Stimulated activated CD4-positive, alpha-beta T cell treated with anti-CD3 and anti-CD28 coated beads, TNF-alpha, amount 100 ng/mL, for 1 hour (primary cell): ENCODE measurements at places on chromosomes 1 and 21.

GRCh38 chr1:150150133-150151021 lies 661 bp downstream of the PLEKHO1 start:
- DNase-seq: no peak

- no peak for DNase-seq
Observed at GRCh38 chr1:62064829-62065407, 129.7 kb upstream of the L1TD1 start.

DNA sequence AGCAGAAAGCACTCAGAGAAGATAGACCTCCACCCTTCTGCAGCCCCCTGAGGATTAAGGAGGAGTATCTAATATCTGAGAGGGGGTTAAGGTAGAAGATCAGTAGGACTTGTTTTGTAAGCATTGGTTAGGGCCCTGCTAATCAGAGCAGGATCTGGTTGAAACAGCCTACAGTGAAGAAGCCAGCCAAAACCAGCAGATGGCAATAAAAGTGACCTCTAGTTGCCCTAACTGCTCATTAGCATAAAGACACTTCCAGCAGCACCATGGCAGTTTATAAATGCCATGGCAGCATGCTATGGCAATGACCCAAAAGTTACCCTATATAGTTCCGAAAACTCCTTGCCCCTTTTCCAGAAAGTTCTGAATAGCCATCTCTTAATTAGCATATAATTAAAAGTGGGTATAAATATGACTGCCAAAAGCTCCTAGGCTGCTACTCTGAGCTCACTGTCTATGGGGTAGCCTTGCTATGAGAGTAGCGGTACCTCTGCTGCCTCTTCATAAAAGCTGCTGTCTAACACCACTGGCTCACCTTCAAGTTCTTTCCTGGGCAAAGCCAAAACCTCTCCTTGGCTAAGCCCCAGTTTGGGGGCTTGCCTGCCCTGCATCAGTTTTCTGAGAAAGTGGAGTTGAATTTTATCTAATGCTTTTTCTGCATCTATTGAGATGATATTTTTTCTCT lies 254.2 kb downstream of the PAPPA2 start:
- DNase-seq: no peak

DNA sequence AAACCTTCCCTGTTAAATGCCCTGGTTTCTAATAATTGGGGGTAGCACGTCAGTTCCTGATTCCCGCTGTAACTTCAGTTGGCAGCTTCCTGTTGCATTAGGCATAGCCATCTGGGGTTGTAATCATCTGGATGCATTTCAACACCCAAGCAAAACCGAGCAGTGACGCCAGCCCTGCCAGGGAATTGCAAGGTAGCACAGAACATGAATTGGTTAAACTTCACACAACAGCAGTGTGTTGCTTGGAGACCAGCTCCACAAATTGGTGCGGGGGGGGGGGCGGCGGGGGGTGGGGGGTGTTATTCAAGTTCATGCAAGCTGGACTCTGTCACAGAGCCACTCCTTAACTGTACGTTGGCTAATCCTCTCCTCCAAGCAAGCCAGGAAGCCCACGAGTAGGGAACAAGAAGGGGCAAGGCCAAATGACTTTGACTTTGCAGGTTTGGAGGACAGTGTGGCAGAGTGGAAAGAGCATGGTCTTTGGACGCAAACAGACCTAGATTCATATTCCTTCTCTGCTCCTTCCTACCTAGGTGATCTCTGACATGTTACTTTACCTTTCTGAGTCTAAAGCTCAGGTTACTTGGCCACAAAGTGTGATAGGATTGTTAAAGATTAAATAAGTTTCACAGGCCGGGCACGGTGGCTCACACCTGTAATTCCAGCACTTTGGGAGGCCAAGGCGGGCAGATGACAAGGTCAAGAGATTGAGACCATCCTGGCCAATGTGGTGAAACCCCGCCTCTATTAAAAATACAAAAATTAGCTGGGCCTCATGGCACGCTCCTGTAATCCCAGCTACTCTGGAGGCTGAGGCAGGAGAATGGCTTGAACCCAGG lies 4.7 kb downstream of the LAX1 start:
- DNase-seq: no peak

- DNase-seq: no peak
Observed at GRCh38 chr1:33015216-33015615, 21.5 kb downstream of the AK2 start.

DNA sequence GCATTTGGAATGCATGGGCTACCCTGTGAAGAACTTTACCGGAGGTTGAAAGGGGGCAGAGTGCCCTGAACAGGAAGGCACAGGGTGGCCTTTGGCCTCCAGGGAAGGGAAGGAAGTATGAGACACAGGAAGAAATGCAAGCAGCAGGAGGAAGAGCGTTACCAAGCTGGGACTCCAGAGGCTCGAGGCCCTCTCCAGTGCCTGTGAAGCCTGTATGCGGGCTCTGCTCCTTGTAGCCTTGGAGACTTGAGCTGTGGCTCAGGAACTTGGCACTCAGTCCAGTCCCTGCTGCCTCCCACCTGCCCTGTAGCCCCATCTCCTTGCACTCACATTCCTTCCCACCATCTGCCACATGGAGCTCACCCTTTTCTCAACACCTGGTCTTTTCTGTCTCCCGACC lies 33.5 kb upstream of the RNF19B start:
- DNase-seq: no peak

DNA sequence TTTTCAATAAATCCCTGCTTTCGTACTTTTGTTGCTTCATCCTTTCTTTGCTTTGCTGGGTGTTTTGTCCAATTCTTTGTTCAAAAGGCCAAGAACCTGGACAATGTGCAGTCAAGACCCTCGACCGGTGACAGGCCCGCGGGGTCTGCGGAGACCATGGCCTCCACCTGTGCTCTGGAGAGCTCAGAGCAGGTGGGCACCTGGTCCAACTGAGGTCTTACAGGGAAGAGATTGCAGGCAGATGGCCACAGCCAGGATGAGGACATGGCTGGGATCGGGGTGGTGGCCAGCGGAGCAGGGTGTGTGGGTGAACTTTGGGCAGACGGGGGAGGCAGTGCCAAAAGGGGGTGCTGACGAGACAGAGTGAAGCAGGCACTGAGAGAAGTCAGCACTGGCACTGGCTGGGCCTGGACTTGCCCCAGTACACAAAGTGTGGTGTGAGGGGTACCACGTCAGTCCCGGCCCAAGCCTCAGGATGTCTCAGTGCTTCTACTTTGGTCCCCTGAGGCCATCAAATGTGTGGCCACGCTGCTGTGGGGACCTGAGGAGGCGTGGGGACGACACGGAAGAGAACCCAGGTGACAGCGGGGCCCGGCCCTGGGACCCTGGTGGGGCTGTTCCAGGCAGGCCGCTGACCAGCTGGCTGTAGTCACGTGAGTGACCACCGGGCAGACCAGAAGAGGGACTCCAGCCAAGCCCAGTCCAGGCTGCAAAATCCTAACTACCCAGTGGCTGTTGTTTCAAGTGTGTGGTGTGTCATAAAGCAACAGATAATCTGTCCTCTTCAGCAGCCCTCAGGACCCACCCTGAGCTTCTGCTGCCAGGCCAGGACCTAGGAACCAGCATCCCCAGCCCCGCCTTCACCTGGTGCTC lies 10.4 kb upstream of the CCDC27 start:
- DNase-seq: no peak
